ENCODE measurements at places on chromosomes 2 and 18. TPM values are rescaled to one million over a fixed set of nuclear protein-coding genes. Genes with fewer than 3 reads are reported as not detected.

DNA sequence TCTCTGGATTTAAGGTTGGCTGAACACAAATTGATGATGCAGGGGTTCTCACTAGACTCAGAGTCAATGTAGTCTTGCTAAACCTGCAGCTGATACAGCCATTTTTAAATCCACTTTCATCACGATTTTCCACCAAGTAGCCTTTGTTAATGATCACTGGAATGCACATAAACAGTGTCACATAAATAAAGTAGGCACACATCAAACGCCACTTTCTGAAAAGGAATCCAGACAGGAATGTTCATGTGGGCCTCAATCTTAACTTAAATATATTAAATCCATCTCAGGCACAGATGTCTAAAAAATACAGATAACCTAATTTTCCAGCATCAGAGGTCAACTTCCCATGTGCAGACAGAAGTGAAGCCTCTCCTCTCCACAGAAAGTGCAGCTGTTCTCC, 58.3 kb downstream of the LAMA1 start:
- H3K36me3 ChIP-seq = no peaks in the 10 kb centered on the region
- no peak overlapping the region for H3K27ac ChIP-seq
- H3K4me3 ChIP-seq = no peak overlapping the region
- no peaks in the 10 kb centered on the region for H3K27me3 ChIP-seq
- DNase-seq = peak; percentile 24

Gene CAPN14
- under 0.01 TPM for total RNA-seq

Gene IL1R1
- 8.1 TPM for total RNA-seq

Gene TRMT61B
- 11.1 TPM for total RNA-seq

Gene EXOC6B
- total RNA-seq = 29.7 TPM

DNA sequence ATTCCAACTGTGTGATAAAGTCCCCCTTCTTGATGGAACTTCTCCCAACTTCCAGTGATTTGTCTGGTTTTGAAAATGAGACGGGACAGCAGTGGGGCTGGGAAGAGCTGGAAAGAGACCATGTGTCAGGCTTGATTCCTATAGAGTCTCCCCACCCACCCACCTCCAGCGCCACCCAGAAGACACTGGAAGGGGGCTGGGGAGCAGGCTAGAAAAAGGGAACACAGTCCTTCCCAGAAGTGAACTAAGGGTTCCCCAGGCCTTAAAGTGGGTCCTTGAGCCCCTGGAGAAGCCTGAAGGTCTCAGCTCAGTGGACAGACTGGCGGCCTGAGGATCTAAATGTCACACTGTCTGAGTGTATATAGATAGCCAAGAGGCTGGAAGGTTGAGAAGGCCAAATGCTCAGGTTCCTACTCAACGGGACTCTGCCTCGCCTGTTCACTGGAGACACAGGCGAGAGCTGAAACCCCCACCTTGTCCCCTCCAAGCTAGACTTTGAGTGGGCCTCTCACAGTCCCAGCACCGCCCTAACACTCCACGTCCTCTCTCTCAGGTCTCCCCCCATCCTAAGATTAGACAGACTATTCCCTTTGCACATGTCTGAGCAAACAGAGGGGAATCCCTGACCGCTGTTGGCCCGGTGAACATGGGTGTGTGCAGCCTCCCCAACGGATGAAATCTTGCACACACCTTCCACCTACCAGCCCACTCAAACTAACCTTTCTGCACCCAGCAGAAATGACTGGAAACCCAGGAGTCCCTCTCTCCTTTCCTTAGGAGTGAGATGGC, 1.6 kb downstream of the PKDCC start:
- peaks cover 37% of the 10 kb centered on the region for H3K36me3 ChIP-seq
- H3K4me1 ChIP-seq = peaks cover 39% of the 10 kb centered on the region
- no peak for DNase-seq
- no peaks in the 10 kb centered on the region for H3K27me3 ChIP-seq
- peak overlapping the region; percentile 94 for H3K4me3 ChIP-seq
- H3K27ac ChIP-seq = peak overlapping the region; percentile 84

GRCh38 chr18:62827397-62827796, 112.1 kb downstream of the PHLPP1 start:
- peaks cover 1% of the 10 kb centered on the region for H3K4me1 ChIP-seq
- H3K36me3 ChIP-seq = 0 out of 2 replicates have a peak, but pooled peaks cover 2% of the 10 kb centered on the region
- no peak overlapping the region for H3K4me3 ChIP-seq
- DNase-seq = no peak
- H3K27me3 ChIP-seq = no peaks in the 10 kb centered on the region

Gene MIB1
- 83.6 TPM for total RNA-seq

GRCh38 chr2:67318563-67318962, 78.6 kb upstream of the ETAA1 start:
- H3K27ac ChIP-seq = no peak overlapping the region
- DNase-seq = no peak
- no peak overlapping the region for H3K4me3 ChIP-seq

GRCh38 chr2:235940330-235940729, 227.9 kb downstream of the GBX2 start:
- H3K4me1 ChIP-seq = peaks cover 13% of the 10 kb centered on the region
- peak; percentile 97 for DNase-seq
- H3K36me3 ChIP-seq = no peaks in the 10 kb centered on the region
- H3K27me3 ChIP-seq = no peaks in the 10 kb centered on the region

Gene PPM1B
- 25.6 TPM for total RNA-seq

- H3K36me3 ChIP-seq = no peaks in the 10 kb centered on the region
- peak; percentile 51 for DNase-seq
- no peak overlapping the region for H3K27ac ChIP-seq
- no peak overlapping the region for H3K4me3 ChIP-seq
- H3K27me3 ChIP-seq = no peaks in the 10 kb centered on the region
Observed at GRCh38 chr2:5782103-5782502, 89.9 kb downstream of the SOX11 start.

DNA sequence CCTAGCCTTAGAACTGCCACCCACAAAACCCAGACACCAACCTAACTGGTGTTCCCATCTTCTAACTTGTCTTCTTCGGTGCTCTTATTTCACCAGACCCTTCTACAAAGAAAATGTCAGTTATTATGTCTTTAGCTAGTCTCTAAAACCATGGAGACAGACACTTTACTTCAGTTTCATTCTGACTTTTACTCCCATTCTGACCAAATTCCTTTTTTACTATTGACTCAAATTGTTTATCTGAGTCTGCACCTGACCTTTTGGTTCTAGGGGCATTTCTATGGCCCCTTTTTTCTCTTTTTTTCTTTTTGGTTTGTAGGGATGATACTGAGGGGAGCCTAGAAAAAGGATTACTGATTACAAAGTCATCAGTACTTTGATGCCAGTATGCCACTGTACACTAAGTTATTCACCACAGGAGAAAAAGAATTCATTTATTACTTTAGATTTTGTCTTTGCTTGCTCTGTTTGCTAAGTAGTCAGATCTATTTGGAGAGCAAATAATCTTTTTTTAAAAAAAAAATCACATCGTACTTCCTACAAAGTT, 6.8 kb upstream of the SLC1A4 start:
- peaks cover 13% of the 10 kb centered on the region for H3K4me1 ChIP-seq
- no peaks in the 10 kb centered on the region for H3K36me3 ChIP-seq
- no peak for DNase-seq
- H3K27me3 ChIP-seq = no peaks in the 10 kb centered on the region
- H3K4me3 ChIP-seq = no peak overlapping the region

Gene EGR4
- total RNA-seq = not detected

Gene MOCOS
- total RNA-seq = 1.9 TPM

Gene L3MBTL4
- total RNA-seq = under 0.01 TPM

Gene LINC00305
- not detected for total RNA-seq

Data from IMR-90 (cell line).